Left hindlimb (tissue), 1 donor: ENCODE measurements at places on chromosomes 3 and 15.

- DNase-seq = no peak
Measured at GRCh38 chr3:55369141-55369847, 117.8 kb downstream of the WNT5A start.

DNA sequence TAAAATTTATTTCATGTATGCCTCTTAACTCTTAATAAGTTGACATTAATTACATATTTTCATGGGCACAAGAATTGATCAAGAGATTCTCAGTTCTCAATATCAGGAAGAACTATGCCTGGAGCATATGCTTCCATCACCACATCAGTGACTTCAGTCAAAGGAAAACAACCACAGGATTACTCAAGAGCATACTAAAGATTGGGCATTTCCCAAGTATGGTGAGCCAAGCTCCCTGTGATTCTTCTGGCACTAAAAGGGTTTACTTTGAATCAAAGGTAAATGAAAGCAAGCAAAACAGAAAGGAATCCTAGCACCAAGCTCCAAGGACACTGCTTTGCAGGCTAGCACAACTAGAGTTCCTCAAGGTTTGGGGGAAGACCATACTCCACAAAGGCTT is 44.6 kb downstream of the FMN1 start:
- DNase-seq = no peak

DNA sequence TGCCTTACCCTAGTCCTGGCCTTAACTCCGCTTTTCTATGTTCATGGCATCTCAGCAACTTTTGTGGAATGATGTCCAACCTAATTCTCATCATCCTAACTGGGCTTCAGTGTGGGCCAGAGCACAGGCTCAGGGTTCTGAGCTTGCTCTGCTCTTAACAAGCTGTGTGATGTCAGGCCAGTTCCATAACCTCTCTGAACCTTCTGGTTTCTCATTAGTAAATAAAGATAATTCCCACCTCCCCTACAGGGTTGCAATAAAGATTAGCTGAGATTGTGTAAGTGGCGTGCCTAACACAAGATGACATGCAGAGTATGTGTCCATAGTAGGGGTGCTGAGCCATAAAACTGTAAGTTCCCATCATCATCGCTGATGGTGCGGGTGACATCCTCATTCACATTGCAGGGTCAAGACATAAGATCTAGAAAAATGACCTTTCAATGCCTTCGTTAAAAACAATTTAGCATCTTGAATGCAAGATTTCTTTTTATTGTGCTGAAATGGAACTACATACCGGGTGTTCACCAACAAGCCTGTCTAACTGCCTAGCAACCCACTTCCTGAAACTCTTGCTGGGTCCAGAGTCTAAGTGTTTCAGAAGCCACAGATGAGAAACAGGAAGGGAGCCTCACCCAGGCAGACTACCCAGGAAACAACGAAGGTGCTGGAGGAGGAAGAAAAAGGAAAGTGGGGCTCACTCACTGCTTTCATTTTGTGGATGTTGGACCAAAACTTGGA is 36.2 kb downstream of the CDCP1 start:
- no peak for DNase-seq

DNA sequence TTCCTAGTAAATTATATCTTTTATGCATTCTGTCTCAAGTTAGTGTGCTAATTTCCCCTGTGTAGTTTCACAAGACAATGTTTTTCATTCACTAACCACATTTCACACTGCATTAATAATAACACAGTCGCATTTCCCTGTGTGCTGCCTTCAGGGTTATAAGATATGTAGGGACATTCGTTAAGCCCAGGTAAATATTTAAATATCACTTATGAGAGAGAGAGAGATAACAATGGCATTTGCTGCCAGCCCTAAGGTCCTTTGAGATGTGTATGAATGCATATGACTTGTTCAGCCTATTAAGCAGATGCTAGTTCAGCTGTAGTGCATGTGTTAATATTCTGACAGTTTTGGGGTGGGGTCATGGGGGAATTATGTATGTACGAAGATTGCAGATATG is 876.7 kb downstream of the NAALADL2 start:
- DNase-seq = no peak

DNA sequence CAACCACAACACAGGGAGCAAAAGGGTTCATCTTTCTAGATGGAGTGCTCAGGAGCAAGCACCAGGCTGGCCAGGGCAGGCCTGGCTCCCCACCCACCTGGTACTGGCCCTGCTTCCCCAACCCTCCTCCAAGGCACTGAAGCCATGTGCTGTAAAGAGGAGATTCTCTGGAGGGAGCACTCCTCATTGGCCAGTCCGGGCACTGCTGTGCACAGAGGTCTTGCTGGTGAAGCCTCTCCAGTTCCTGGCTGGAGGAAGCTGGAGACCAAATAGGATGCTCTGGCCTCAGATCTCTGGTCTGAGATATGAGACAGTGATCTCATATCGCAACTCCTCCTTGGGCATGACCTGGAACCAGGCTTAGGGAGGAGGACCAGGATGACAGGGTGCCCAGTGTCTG is 7.7 kb upstream of the SEMA3F start:
- DNase-seq = no peak

DNA sequence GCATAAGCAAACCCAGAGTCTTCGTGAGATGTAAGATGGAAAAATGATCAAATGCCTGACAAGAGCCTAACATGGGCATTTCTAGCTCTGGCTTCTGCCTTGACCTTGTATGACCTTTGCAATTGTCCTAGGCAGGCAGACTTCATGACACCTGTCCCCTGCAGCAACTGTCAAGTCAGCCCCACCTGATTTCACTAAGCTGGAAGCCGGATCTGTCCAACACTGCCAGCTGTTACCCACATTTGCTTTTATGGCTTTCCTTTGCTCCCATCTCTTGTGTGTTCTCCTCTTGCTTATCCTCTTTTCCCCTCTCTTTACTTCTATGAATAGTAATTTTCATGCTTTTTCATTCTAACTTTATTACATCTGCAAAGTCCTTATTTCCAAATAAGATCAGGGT is 48.5 kb upstream of the TNIK start:
- DNase-seq = no peak

DNA sequence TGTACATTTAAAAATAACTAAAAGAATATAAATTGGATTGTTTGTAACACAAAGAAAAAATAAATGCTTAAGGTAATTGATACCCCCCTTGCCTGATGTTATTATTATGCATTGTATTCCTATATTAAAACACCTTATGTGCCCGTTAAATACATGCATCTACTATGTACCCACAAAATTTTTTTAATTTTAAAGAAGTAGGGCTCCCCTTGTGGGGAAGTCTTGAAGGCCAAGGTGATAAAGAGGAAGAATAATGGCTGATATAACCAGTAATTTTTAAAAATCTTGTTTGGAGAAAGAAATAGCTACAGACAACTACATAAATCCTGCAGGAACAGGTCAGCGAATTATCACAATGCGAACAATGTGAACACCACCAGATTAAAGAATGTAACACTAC is 451.7 kb upstream of the ARHGEF26 start:
- no peak for DNase-seq

DNA sequence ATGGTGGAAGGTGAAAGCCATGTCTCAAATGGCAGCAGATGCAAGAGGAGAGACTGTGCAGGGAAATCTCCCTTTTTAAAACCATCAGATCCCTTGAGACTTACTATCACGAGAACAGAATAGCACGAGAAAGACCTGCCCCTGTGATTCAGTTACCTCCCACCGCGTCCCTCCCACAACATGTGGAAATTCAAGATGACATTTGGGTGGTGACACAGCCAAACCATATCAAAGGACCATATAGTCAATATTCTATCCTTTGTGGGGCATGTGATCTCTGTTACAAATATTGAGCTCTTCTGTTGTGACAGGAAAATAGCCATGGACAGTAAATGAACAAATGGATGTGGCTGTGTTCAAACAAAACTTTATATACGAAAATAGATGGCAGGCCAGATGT is 77.2 kb upstream of the ACKR4 start:
- DNase-seq = no peak

GRCh38 chr3:151538456-151539393 is 77.9 kb upstream of the IGSF10 start:
- peak; percentile 57 for DNase-seq
